GM23248 (cell line): ENCODE measurements at places on chromosomes 7 and 10.
A peak's percentile ranks its signal among the peaks of the same experiment; 100 is the strongest.

GRCh38 chr10:52999258-52999657 lies 226.7 kb upstream of the MBL2 start:
- DNase-seq = no peak

DNA sequence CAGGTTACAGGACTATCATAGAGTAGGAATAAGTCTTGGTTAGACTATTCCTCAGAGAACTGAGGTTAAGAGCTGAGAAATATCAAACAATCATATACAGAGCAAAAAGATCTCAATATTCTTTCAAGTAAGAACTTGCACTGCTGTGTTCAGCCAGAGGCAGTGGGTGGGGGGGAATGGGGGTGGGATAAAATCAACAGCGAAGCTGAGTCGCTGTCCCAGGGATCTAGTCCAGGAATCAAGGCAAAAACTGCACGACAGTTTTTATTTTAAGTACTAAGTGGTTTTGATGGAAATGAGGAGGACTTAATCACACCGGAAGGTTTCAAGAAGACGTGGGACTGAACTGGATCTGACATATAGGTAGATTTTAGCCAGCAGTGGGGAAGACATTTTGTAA lies 159.1 kb downstream of the SRPK2 start:
- no peak for DNase-seq

DNA sequence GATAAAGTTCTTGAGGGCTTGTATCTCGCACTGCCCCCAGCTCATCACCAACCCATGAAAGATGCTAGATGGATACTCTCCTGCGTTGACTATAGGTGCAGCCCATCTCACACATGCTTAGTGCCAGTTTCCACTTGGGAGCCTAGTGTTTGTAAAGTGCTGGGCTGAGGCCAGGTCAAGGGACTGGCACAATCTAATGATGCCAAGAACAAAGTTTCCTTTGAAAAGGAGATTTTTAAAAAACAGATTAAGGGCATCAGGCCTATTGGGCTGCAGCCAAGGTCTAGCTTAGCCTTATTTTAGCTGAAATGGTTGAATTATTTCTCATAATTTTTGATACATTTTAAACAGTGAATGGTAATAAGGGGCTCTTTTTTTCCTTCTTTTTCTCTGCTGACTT lies 259.0 kb downstream of the ADRA2A start:
- no peak for DNase-seq

DNA sequence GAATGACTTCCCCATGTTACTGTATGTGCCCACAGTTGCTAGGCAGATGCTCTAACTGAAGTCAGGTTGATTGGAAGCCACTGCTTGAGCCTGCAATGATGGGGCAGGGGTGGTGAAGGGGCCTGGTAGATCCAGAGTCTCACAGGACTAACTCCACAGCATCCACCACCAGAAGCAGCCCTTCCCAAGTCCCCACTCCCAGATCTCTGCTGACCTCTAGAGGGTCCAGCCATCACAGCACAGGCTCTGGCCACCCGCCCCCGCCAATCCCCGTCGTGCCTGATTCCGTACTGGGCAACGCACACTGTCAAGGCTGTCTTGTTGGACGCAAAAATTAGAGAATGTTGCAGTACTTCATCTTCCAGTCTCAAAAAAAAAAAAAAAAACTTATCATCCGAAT lies 136.8 kb upstream of the PDE1C start:
- peak; percentile 49 for DNase-seq
